B cell (primary cell): ENCODE measurements at places on chromosomes 3 and 15.

DNA sequence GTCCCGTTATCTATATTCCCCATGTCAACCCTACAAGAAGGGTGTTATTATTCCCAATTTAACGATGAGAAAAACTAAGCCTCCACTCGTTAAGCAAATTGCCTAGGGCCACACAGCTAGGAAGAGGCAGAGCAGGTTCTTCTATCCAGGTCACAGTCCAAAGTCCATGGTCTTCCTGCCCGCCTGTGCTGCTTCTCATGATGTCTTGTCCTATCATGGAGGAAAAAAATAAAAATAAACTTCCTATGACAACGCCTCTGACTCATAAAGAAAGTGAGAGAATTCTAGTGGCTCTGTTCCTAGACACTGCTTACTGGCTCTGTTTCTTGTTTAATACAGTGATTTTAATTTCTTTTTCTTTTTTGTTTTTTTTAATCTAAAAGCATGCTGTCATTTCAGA, 9.7 kb downstream of the COL8A1 start:
- H3K27me3 ChIP-seq: no peaks in the 10 kb centered on the region
- no peaks in the 10 kb centered on the region for H3K4me1 ChIP-seq
- no peaks in the 10 kb centered on the region for H3K36me3 ChIP-seq
- DNase-seq: no peak
- no peak overlapping the region for H3K4me3 ChIP-seq

DNA sequence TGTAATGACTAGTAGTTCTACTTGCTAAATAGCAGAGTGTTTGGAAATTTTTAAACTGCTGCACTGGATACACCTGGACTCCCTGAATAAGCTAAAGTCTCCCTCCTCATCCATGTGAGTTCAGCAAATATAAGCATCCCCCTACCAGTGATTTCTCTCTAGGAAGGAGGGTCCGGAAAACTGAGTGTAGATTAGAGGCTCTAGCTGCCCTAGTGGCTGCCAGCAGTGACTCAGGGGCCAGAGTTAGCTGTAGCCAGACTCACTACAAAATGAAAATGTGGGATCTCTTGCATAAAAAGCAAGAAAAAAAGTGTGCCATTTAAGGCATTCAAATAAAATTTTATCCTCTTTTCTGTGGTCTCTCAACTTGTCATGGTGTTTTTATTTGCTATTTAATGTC, 485.0 kb upstream of the ATP11B start:
- H3K4me1 ChIP-seq: no peaks in the 10 kb centered on the region
- H3K27ac ChIP-seq: no peak overlapping the region
- H3K36me3 ChIP-seq: no peaks in the 10 kb centered on the region
- H3K4me3 ChIP-seq: no peak overlapping the region
- DNase-seq: no peak

- H3K36me3 ChIP-seq: no peaks in the 10 kb centered on the region
- DNase-seq: no peak
- no peak overlapping the region for H3K27ac ChIP-seq
- H3K4me1 ChIP-seq: no peaks in the 10 kb centered on the region
- peaks cover 4% of the 10 kb centered on the region for H3K27me3 ChIP-seq
These were observed 269.9 kb downstream of the FAM43A start for GRCh38 chr3:194955546-194955945.

DNA sequence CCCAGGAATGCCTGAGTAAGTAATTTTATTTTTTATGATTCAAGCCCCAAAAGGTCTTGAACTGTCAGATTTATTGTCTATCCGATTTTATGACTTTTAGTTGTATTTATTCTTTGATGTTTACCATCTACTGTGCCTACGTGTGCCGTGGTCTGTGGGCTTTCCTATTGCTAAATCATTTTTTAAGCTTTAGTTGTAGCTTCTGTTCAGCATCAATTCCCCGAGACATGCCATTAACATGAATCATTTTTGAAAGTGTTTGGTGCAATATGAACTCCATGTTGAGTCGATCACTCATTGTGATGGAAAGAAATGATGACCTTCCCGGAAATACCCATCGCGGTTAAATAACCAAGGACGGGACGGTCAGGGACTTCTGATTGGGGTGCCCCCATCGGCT, 268.7 kb upstream of the THRB start:
- no peak overlapping the region for H3K4me3 ChIP-seq
- H3K4me1 ChIP-seq: no peaks in the 10 kb centered on the region
- no peak overlapping the region for H3K27ac ChIP-seq
- H3K27me3 ChIP-seq: no peaks in the 10 kb centered on the region
- H3K36me3 ChIP-seq: no peaks in the 10 kb centered on the region

DNA sequence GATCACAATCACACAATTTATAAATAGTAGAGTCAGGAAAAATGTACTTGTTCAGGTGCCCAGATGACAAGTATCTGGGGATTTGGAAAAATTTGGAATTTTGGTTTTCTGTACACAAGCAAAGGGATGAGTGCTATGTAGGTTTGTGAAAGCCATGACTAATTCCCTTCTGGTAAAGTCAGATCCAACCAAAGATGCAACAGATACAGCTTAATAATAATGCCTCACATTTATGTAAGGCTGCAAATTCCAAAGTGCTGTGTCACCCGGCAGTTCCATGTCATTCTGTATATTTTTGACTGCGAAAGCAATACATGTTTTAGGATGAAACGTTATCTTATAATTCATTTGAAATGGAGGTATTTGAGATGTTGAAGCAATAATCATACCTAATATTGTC, 102.7 kb upstream of the AGBL1 start:
- H3K27me3 ChIP-seq: no peaks in the 10 kb centered on the region
- no peaks in the 10 kb centered on the region for H3K36me3 ChIP-seq
- no peak overlapping the region for H3K27ac ChIP-seq
- H3K4me1 ChIP-seq: no peaks in the 10 kb centered on the region
